ENCODE measurements at places on chromosomes 5 and 9.
A peak's percentile ranks its signal among the peaks of the same experiment; 100 is the strongest.

- no peaks in the 10 kb centered on the region for H3K36me3 ChIP-seq
- no peak overlapping the region for H3K4me3 ChIP-seq
- peak; percentile 65 for DNase-seq
- H3K4me1 ChIP-seq, result no peaks in the 10 kb centered on the region
These were observed 1014.6 kb downstream of the DTWD2 start for GRCh38 chr5:117973785-117974184.

DNA sequence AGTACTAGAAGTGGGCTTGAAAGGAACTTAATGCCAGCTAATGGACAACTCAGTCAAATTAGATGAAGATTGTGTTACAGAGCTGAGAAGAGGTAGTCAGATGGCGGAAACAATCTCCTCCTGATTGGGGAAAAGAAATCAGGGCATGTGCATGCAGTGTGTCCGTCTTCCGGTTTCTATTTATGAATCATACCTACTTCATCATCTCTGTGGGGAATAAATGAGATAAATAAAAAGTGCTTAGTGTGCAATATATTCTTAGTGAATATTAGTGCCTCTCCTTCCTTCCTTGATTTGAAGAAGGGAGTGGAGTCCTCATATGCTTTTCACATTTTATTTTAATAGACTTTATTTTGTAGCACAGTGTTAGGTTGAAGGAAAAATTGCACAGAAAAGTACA, 108.7 kb upstream of the NFIL3 start:
- no peak overlapping the region for H3K4me3 ChIP-seq
- peaks cover 14% of the 10 kb centered on the region for H3K4me1 ChIP-seq
- no peaks in the 10 kb centered on the region for H3K36me3 ChIP-seq
- no peak for DNase-seq
- no peak overlapping the region for H3K27ac ChIP-seq

GRCh38 chr9:91541734-91542133, 118.1 kb upstream of the NFIL3 start:
- DNase-seq, result no peak

DNA sequence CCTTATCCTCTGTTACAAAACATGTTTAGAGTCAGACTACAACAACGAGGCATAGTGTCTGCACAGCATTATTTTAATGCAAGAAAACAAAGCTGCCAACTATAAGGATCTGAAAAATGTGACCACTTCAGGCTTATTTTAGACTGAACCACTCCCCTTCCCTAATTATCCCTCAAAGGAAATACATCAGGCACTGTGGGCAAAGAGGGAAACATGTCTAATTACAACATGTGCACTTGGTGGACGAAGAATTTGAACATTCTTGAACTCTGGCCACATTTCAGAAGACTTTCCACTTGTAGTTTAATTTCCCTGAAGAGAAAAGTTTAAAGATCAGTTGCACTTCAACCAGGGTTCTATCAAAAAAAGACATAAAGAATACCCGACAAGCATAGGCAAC, 3.8 kb downstream of the MTMR12 start:
- H3K4me1 ChIP-seq, result no peaks in the 10 kb centered on the region
- no peak overlapping the region for H3K27ac ChIP-seq
- H3K4me3 ChIP-seq, result no peak overlapping the region
- no peaks in the 10 kb centered on the region for H3K27me3 ChIP-seq
- peaks cover 4% of the 10 kb centered on the region for H3K36me3 ChIP-seq
- DNase-seq, result no peak

- H3K36me3 ChIP-seq, result no peaks in the 10 kb centered on the region
- peak overlapping the region; percentile 88 for H3K27ac ChIP-seq
- DNase-seq, result peak; percentile 52
- no peaks in the 10 kb centered on the region for H3K27me3 ChIP-seq
- peaks cover 4% of the 10 kb centered on the region for H3K4me1 ChIP-seq
These were observed 141.4 kb downstream of the CCDC192 start for GRCh38 chr5:127844581-127845021.

GRCh38 chr5:113488645-113489184, 462 bp upstream of the MCC start:
- peak overlapping the region; percentile 90 for H3K4me3 ChIP-seq
- no peak for DNase-seq
- H3K27me3 ChIP-seq, result peaks cover 65% of the 10 kb centered on the region

DNA sequence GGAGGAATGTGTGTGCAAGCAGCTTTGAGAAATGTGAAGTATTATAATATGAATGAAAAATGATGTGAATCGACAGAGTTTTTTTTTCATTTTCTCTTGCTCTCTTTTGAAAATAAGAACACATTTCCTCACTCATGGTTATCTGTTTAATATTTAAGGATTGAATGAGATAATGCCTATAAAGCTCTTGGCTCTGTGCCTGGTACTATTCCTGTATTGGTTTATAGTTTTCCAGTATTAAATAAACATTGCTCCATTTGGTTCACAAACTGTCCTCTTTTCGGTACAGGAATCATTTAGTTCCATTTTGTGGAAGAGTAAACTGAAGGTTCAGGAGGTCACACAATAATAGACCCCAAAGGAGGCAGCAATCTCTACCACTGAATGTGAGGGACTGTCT, 1185.5 kb upstream of the WWC1 start:
- no peaks in the 10 kb centered on the region for H3K4me1 ChIP-seq
- no peak overlapping the region for H3K27ac ChIP-seq

- DNase-seq, result no peak
- H3K27ac ChIP-seq, result peak overlapping the region; percentile 99
These were observed 647 bp upstream of the MEGF9 start for GRCh38 chr9:120714846-120715388.

Measured in endodermal cell (in vitro differentiated cells).